ENCODE measurements at places on chromosomes 2 and 18.

DNA sequence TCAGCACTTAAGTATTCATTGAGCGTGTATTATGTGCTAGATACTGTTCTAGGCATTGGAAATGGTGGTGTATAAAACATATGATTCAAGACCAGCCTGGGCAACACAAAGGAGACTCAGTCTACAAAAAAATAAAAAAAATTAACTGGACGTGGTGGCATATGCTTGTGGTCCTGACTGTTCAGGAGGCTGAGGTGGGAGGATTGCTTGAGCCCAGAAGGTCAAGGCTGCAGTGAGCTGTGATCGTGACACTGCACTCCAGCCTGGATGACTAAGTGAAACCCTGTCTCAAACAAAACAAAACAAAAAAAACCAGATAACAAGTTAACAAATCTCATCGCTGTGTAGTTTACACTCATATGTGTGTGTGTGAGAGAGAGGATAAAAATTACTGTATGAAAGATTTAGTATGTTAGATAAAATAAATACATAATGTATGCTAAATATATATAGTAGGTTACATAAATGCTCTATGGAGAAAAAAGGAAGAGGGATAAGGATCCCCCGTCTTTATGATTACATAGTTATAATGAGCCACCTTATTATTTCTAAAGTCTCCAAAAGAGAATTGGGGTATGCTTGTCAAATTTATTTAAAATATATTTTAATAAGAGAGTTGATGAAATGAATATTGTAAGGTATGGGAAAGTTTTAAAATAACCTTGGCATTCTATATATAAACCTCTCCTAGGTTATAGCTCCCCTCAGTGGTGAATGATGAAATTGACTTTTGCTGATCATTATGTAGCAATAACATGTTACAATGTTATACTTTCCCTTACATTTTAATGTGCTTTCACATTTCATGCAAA lies 69.2 kb downstream of the EHBP1 start:
- no peak for DNase-seq

DNA sequence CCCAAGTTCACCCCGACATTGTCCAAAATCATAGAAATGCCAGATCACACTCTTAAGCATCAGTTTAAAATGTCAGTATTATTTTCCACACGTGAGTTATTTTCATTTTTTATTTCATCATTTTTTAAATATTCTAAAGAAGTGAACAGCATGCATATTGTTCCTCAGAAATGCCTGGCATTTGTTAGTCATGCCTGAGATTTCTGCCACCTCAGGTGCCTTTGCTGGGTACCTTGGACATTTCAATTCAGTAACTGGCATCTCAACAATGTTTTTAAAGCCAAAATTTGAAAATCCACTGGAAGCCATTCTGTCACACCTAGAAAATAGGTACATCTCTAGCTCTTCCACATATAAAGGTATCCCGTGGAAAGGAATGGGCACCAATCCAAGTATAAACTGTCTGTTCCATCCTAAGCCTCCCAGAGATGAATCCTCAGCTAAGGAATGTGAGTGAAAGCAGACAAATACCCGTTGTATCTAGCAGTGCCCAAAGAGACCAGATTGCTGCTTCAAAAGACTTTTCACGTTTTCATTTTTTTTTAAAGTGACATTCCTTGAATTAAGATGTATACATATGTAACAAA lies 159.8 kb downstream of the ZNF385B start:
- no peak for DNase-seq

DNA sequence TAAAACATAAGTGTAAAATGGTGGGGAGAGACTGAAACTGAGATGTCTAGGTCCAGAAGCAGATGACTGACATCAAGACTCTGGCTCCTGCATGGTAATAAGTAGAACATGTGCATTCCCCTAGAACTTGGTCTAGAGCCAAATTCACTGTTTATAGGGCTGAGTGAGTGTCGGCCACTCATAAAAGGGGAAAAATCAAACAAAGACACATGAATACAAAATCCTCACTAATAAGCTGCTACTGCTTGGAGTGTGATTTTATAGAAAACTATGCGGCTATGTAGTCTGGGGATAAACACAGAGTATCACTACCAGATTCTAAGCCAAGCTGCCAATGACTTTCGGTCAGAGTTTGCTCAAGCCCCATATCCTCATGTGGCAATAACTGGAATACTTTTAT lies 1080.8 kb upstream of the DDX18 start:
- DNase-seq = no peak

DNA sequence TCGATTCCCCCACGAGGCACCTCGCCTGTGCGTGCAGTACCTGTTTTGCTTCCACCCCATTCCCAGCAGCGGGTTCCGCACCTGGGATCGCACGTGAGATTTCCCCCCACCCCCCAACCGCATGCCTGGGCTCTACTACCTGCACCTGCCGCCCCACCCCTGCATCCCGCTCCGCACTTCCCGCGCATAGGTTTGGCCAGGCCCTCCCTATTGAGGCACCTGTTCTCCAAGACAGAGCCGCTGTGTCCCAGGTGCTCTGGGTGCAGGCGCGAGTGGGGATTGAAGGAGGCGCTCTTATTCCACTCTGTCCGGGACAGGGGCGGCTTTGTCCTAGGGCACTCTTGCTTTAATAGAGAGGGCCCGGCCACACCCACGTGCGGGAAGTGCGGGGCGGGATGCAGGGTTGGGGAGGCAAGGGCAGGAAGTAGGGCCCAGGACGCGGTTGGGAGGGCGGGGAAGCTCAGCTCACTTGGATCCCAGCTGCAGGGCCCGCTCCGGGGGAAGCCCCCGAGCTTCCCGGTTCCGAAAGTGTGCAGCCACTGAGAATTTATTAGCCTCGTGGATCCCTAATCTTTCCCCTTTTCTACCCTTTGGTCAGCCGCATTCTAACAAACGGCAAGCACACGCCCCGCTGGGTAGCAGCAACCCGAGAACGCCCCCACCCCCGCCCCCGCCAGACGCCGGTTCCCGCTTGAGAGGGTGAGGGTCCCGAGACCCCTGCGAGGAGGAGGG lies 670 bp upstream of the MOCOS start:
- DNase-seq = peak; percentile 60

DNA sequence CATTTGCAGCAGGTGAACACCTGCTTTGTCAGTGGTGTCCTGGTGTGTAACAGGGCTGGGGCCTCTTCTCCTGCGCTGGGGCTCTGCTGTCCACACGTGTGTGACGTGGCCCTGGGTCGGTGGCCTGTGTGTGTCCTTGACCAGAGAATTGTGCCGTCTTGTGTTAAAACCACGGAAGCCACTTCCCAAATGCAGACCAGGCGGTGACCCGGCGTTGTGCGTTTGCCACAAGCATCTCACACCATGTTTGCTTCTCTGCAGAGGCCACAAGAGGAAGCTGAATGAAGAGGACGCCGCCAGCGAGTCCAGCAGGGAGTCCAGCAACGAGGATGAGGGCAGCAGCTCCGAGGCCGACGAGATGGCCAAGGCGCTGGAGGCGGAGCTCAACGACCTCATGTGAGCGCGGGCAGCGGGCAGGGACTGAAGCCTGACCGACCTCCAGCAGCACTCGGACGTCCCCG lies 44.3 kb upstream of the KCNG2 start:
- no peak for DNase-seq

DNA sequence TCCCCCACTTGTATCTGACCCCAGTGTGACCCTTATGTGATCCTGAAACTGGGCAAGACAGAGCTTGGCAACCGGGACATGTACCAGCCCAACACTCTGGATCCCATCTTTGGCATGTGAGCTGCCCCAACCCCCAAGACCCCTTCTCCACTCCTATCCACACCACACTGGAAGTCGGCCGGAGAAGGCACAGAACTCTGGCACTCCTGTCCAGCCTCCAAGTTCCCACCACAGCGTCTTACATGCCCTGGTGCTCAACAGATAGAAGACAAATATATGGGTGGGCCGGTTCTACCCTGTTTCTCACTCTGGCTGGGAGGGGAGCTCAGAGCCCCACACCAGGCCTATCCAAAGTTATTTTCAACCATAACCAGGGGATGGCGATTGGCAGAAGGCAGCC lies 40.8 kb downstream of the LMAN2L start:
- no peak for DNase-seq

- no peak for DNase-seq
These were observed 80.1 kb downstream of the NBAS start for GRCh38 chr2:15481000-15481399.

DNA sequence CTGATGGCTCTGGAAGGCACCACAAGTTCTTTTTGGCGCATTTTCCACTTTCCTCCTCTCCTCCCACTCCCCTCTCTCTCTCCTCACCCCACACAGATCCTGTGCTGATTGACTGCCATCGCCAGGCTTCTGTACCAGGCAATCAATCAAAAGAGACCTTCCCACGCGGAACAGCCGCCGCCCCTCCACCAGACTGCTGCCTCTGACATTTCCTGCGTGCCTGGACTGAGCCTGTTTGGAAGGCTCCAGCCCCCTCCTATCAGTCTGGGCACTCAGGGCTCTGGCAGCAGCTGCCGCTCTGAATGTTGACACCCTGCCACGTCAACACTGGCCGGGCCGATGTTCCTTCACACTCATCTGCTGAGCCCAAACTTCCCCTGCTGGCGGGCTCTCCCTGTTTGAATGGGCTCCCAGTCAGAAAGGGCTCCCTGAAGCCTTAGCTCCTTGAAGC lies 467.7 kb downstream of the EPHA4 start:
- peak; percentile 68 for DNase-seq

- DNase-seq = no peak
These were observed 47.9 kb upstream of the FANCL start for GRCh38 chr2:58289029-58289428.

GRCh38 chr2:48369971-48370370 lies 160.0 kb upstream of the STON1 start:
- peak; percentile 41 for DNase-seq

- no peak for DNase-seq
These were observed 8.3 kb upstream of the PRKAG3 start for GRCh38 chr2:218839888-218840287.

All from H9 (cell line).